ENCODE measurements at places on chromosomes 7 and 10. TPM values are rescaled to one million over a fixed set of nuclear protein-coding genes. Genes with fewer than 3 reads are reported as not detected.

GIMAP7 gene
- not detected for total RNA-seq

TSPAN33 gene
- total RNA-seq = 0.82 TPM

WDR86 gene
- total RNA-seq = 0.72 TPM

GRCh38 chr7:15113752-15114151, 211.2 kb upstream of the DGKB start:
- no peak for DNase-seq

All from SJSA1 (cell line).